ENCODE measurements at places on chromosomes 12 and 14.
A peak's percentile ranks its signal among the peaks of the same experiment; 100 is the strongest.

- DNase-seq: no peak
Measured at GRCh38 chr14:31943861-31944255, 133.2 kb upstream of the ARHGAP5 start.

DNA sequence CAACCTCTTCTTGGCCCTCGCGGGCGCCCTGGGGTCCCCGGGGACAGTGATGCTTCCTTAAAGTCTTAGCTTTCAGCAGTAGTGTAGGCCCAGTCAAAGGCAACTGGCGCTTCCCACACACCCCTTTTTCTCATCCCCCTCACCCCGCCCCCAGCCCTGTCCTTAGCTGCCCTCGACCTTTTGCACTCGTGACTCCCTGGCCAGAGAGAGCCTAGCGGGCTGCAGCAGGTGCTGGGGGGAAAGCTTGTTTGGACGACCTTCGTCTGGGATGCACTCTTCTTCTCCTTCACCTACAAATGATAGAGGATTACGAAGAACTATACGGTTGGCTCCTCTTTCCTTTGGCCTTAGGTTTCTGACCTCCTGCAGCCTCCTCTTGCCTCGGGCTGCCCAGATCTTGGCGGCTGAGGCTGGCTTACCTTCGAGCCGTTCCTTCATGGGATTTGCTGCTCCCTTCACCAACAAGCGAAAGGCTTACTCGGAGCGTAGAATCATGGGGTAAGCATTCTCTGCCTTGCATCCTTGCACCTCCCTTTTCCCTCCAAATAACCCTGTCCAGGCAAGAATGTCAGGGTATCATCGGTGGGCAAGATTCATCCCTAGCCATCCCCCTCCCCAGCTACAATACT is 815 bp downstream of the COQ10A start:
- no peak for DNase-seq

GRCh38 chr12:45273717-45274271 is 57.9 kb downstream of the ANO6 start:
- DNase-seq: peak; percentile 94

DNA sequence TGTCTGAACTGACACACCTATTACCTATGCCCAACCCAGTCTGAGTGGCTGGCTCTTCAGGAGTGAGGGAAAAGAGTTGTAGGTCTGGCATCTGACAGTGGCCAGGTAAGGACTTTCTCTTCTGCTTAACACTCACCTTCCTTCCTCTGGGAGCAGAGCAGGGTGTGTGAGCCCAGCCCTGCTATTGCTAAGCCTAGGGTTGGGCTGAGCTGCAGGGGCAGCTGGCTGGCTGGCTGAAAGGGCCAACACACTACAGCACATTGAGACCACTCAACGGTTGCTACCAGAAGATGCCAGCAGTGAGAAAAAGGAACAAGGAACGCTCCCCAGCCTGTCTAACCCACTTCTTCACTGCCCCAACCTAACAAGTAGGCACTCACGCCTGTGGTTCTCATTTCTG is 201.2 kb downstream of the DPF3 start:
- DNase-seq: no peak

GRCh38 chr12:33575346-33575745 is 135.7 kb upstream of the SYT10 start:
- no peak for DNase-seq

- no peak for DNase-seq
Measured at GRCh38 chr12:26966842-26967241, 28.6 kb downstream of the FGFR1OP2 start.

DNA sequence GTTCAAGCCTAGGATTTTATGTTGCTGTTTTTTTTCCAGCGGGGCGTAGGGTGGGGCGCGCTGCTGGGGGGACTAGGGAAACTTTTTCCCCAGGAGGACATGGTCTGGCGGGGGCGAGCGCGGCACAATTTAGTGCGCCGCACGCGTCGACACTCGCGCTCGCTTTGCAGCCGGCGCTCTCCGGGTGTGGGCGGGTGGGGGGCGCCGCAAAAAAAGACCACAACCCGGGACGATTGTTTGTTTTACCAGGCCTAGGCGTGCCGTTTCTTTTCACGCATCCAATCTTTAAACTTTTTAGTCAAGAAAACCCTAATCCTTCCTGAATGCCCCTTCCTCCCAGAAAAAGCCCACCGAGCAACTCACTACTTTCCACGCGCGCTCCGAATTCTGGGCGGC is 865 bp upstream of the ZFP36L1 start:
- DNase-seq: no peak

DNA sequence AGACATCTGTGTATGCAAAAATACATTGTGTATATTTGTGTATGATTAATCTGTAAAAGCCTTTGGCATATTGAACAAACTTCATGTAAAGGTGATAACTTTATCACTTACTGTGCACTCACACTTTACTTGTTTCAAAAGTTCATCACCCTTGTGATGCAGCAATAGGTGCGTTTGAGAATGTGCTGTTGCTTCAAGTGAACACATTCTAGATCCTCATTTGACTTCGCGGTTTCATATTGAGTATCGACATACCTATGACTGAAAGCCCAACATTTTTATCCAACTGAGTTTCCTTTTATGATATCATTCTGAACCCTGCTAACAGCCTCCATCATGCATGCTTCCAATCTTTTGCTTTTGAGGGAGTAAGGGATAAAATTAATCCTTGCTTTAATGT is 1086.9 kb downstream of the TMEM121 start:
- no peak for DNase-seq

DNA sequence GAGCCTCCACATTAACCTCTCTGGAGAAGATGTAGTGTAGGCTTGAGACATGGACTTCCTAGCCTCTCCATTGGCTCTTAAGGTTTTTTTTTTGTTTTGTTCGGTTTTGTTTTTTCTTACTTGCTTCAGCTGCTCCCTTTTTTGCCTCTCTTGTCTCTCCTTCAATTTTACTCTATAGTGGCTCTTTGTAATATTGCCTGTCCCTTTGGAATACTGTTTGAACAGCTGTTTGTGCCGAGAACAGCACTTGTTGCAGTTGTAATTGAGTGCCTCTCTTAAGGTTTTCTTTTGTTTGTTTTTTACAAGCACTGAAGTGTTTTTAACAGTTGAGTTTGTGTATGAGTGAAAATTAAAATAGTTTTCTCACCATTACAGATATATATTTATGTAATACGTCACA is 567.7 kb downstream of the LRFN5 start:
- DNase-seq: no peak

- no peak for DNase-seq
Measured at GRCh38 chr12:116209503-116209902, 68.0 kb downstream of the MED13L start.

DNA sequence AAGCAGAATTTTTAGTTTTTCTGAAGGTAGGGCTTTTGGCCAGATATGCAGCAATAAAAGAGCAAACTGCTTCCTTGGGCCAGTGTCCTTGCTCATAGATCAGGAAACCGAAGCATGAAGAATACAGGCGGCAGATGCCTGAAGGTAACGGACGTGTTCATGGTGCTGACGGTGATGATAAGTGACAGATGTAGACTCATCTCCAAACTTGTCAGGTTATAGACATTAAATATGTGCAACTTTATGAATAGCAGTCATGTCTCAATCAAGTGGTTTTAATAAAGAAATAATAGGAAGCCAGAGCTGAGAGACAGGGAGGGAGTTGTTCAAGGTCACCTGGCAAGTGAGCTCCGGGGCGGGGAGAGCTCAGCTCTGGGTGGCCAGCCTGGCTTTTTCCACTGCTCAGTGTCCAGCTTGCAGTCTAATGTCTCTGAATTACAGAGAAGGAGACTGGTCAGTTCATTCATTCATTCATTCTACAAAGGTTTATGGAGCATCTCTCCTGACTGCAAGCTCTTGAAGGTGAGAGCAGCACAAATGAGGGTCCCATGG is 1.0 kb downstream of the SERPINA5 start:
- no peak for DNase-seq

- DNase-seq: no peak
Measured at GRCh38 chr12:88578276-88579160, 1.8 kb downstream of the KITLG start.

DNA sequence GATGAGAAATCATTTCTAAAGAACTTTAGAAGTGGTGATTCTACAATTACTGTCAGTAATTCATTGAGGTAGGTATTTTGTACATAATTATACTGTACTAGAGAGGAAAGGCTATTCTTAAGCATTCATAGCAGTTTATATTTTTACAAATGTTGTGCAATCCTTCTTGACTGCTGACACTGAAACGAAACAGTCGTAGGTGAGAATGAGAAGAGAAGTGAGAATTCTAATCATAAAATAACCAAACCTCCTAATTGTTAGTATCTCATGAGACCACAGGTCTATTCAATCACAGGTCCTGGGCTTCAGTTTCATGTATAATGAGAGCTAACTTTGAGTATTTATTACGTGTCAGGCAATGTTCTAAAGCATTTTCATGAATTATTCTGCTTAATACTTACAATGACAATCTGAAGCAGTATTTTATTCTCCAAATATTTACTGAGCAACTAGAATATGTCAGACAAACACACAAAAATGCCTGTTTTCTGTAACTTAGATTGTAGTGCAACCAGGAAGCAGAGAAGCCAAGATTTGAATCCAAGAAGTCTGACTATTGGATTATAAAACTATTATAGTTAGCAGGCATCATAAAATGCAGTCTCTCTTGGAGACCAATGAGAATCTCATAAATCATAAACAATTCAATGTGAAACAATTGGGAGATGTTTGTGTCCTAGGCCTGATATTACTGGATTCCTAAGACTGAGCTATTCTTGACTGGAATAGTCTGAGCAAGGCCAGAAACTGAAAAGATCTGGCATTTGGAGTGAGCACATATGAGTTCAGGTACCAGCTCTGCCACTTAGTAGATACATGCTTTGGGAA is 24.3 kb downstream of the RERG start:
- no peak for DNase-seq

- no peak for DNase-seq
Measured at GRCh38 chr14:93003945-93004698, 81.2 kb downstream of the CHGA start.

DNA sequence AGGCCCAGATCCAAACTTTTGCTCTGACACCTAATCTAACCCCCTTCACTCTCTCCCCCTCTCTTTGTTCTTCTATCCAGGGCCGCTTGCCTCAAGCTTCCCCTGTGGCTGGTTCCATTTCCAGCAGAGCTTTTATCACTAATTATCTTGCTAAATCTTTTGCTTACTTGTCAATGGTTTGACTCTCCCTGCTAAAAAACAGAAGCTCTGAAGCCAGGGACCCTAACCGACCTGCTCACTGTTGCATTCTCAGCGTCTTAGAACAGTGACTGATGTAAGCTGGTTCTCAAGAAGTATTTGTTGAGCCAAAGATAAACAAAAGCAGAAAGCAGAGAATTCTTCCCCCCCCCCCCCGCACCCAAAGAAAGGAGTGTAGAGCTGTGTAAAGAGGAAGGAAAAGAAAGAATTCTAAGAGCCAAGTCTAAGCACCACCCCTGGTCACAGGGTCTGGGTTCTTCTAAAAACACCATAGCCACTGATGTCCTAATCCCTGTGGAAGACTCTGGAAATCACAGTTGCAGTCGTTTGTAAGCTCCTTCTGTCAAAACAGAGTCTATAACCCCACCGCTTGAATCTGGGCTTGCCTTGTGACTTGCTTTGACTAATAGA is 385.8 kb downstream of the MED13L start:
- DNase-seq: no peak

DNA sequence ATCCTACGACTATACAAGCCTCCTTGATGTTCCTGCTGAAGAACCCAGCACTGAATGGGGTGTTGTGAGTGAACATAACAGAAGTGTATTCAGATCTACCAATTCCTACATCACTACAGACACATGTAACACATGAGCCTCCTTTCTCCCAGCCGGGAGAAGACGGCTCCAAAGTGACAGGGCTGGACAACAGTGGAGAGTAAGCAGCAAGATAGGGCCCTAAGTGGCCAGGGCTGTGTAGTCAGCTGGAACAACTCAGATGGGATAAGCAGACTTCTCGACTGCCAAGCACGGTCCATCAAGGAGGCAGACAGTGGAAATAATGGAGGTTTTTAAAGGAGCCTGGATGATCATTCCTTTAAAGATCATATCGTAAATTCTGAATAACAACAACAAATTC is 73.5 kb downstream of the TTC7B start:
- DNase-seq: no peak

DNA sequence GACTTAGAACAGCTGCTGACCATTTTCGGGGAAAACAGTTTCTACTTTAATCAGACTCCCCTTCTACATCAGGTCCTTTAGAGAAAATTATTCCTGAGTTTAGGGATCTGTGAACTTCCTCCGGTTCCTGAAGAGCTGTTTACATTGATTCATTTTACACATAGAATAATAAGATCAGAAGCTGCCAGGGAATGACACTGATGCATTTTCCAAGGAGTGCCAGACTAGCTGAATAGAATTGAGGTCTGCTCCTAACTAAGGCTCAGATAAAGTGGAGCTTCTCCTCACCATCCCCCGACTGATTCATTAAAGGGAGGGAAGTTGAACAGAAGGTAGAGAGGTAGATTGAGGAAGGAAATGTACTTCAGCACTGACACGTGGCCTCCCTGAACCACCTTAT is 41.9 kb upstream of the PSMA6 start:
- DNase-seq: no peak

- no peak for DNase-seq
Measured at GRCh38 chr12:108328420-108328819, 10.7 kb downstream of the CMKLR1 start.

DNA sequence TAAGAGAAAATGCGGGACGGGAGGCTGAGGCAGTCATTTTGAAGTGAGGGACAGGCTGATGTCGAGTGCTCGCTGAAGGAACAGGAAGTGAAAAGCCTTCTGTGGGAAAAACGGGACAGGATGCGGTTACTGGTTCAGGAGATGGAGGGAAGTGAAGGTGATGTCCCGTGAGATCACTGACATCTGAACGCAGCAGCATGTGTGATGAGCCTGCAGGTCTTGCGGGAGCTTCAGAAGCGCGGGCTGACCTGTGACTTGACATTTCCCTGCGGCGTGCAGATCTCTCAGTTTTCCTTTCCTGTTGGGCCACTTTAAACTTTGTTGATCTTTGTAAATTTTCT is 77.8 kb downstream of the DDX51 start:
- no peak for DNase-seq

DNA sequence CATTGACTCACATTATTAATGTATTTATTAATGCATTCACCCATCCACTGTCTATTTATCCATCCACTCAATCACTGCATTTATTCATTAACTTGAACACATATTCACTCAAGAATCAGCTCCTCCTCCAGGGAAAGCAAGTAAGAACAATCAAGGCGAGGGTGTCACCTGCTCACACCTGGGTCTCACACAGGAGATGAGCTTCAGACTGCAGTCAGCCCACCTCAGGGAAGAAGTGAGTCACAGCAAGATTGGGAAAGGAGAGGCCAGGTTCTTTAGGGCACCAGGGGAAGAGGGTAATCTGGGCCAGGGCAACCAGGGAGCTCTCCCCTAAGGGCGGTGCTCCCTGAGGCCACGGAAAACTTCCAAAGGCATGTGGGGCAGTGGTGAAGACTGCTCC is 367.3 kb downstream of the BCL11B start:
- no peak for DNase-seq

GRCh38 chr14:79118291-79118690 is 948.1 kb downstream of the NRXN3 start:
- no peak for DNase-seq

DNA sequence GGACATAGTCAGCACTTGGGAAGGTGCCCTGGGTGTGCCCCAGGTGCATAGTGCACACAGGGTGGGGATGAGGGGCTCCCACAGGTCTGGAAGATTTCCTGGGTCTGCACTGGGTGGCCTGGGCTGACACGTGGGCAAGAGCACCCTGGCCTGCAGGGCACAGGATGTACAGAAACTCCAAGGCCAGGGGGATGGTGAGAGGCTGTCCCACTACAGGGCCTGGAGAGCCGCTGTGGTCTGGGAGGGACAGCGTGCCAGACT is 35.8 kb upstream of the PPP1R13B start:
- DNase-seq: no peak

Data from BJ (cell line).